ENCODE measurements at places on chromosomes 6 and 20. TPM values are rescaled to one million over a fixed set of nuclear protein-coding genes. Genes with fewer than 3 reads are reported as not detected.

- DNase-seq, result peak; percentile 29
Observed at GRCh38 chr6:15879371-15880261, 216.8 kb upstream of the DTNBP1 start.

GRCh38 chr6:1208876-1209275 lies 103.0 kb upstream of the FOXQ1 start:
- DNase-seq, result no peak

The XPO5 gene
- total RNA-seq, result 119 TPM

- DNase-seq, result no peak
Observed at GRCh38 chr6:137791281-137792159, 75.5 kb upstream of the TNFAIP3 start.

DNA sequence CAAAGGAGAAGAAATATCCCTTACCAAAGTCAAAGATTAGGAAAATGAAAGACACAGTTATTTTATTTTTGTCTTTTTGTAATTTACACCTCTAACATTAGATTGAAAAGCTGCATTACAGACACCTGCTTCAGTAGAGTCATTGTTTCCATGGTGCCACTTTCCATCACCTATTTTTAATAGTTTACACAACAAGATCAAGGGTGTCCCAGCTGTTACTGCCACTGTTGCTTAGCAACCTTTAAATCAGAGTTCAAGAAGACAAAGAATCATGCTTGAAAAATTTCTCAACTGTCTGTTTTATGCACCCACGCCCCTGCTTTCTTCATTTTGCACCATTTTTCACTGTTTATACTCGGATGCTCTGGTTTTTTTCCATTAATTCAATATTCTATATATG lies 668.2 kb upstream of the GJE1 start:
- no peak for DNase-seq

GRCh38 chr6:155349129-155349528 lies 34.8 kb upstream of the TFB1M start:
- DNase-seq, result no peak

- no peak for DNase-seq
Observed at GRCh38 chr6:3891883-3892282, 42.7 kb downstream of the FAM50B start.

The WFDC10B gene
- not detected for total RNA-seq

- DNase-seq, result no peak
Observed at GRCh38 chr20:10557685-10558084, 116.1 kb downstream of the JAG1 start.

GRCh38 chr6:30041821-30042220 lies 19.2 kb upstream of the POLR1H start:
- no peak for DNase-seq
